ENCODE measurements at places on chromosomes 5 and 9.

- peak; percentile 34 for DNase-seq
Observed at GRCh38 chr9:75088646-75089372, 495 bp downstream of the OSTF1 start.

DNA sequence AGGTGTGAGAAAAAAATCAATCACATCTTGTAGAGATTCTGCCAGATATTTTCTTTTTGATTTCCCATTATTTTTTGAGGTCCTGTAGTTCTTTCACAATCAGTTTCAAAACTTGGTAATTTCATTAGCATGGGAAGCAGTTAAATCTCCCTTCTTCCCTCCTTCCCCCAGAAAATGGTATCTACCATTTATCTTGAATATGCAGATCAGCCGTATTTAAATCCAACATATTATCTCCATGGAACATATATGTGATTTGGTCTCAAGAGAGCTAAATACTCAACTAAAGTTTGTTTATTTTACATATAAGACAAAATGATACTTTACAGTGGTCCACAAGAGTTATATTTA is 1034.8 kb downstream of the CDH12 start:
- no peak for DNase-seq

- DNase-seq, result peak; percentile 67
Observed at GRCh38 chr5:94577466-94578245, 40.7 kb downstream of the KIAA0825 start.

- no peak for DNase-seq
Observed at GRCh38 chr9:6105738-6106137, 90.3 kb upstream of the RANBP6 start.

GRCh38 chr5:34450338-34450737 is 205.8 kb upstream of the RAI14 start:
- no peak for DNase-seq

GRCh38 chr5:1897816-1898450 is 15.2 kb upstream of the IRX4 start:
- no peak for DNase-seq

DNA sequence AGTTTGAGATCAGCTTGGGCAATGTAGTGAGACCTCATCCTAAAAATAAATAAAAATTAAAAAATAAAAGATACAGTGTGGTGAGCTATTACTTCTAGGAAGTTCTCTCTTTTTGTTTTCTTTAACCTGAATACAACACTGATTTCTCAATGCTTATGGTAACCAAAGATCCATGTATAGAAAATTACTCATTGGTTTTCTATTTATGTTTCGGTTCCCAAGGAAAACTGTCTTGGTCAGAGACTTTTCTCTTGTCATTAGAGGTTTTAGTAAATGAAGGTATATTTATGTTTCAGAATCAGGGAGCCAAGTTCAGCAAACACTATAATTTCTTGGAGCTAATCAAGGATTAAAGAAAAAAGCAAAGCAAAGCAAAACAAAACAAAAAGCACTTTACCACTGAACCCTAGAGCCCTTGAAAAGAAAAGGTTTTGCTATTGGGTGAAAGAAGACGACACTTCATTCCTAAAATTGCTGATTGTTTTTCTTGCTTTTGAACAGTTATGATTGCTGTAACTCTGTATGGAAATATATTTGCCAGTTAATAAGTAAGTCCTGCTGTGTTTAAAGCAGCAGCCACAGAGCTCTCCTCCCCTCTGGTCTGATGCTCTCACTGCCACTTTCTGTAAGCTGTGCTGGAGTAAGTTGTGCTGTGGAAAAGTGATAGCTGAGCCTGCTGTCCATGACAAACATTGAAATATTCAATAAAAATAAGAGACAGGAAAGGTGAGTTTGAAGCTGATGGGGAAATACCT is 298.2 kb downstream of the CD180 start:
- DNase-seq, result no peak
